GM10248 (cell line): ENCODE measurements at places on chromosomes 16 and 17.

DNA sequence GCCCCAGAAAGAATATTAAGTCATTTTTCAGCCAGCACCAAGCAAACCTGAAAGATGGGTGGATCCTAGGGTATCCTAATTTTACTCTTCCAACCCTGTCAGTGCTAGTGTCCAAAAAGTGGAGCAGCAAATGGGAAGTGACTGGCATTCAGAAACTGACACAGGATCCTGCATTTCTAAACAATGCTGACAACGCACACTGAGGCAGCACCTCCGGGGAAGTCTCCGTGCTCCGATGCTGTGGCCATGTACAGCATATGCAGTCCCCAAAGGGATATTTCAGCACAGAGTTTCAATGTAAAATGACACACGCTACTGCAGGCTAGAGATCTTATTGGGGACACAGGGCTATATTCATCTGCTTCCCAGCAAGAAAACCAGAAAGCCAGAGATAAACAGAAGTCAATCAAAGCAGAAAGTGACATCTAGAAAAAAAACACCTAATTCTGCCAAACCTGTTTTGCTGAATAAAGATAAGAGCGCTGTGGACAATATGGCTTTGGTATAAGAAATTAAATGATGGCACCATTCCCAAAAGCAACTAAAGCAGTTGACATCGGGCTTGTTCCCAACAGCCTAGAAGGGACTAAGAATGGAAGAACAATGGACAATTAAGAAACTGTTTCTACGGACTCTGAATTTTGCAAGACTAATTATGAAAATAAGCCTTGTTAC is 17.3 kb downstream of the XYLT1 start:
- no peak for DNase-seq

GRCh38 chr17:40348562-40349476 is 15.7 kb downstream of the GJD3 start:
- no peak for DNase-seq

DNA sequence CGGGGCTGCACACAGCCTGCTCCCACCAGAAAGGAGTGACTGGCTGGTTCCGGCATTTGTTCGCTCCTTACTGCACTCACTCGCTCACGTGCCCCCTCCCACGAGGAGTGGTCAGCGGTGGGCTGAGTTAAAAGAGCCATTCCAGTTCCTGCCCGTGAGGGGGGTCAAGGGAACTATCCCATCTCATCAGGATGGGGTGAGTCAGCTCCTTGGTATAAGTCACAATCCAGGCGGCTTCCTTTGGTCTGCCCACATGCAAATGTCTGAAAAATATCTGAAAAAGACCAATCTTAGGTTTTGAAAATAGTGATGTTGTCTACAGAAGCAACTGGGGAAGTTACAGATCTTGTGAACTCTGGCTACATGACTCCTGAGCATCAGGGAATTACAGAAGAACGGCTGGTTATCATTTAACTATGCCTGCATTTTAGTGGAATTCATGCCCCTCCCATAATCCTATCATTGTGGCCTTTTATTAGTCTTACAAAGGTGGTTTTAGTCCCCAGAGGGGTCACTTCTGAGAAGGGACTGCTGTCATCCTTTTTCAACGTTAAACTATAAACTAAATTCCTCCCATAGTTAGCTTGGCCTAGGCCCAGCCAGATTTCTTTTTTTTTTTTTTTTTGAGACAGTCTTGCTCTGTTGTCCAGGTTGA is 9.8 kb upstream of the TNFSF12 start:
- no peak for DNase-seq

DNA sequence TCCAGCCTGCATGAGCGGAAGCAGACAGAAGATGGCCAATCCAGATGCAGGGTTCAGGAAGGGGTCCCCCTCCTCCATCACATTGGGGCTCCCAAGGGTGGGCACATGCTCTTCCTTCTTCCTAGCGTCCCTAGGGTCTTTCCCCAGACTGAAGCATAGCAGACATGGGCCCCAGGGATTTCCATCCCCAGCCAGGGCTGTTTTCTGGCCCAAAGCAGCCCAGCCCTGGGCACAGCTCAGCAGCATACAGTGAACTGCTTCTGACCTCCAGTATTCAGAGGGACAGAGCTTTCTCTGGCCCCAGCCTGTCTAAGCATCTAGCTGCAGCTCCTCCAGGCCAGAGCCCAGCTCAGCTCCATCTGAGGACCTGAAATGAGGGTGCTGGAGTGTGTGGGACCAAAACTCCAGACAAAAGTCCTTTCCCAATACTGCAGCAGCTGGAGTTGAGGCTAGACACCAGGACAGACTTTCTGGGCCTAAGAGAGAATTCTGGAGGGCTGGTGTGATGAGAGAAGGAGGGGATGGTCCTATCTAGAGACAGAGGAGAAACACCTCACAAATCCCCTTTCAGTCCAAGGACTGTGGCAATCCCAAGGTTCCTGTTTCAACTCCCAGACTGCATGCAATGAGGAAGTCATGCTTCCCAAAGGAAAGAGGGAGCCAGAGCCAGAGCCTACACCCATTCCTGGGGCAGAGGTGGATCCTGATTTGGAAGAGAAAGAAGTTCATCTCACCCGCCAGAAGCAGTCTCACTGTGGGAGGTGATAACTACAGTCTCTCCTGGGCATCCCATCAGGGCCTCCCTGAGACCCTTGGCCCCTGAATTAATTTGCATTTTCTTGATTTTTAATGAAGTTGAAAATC is 4.5 kb upstream of the FOXN1 start:
- DNase-seq, result no peak

- no peak for DNase-seq
Measured at GRCh38 chr17:74053712-74054078, 149.8 kb upstream of the RPL38 start.

GRCh38 chr16:31888735-31889134 is 15.1 kb downstream of the ZNF267 start:
- DNase-seq, result no peak

- DNase-seq, result no peak
Measured at GRCh38 chr17:1989135-1989534, 36.0 kb downstream of the RTN4RL1 start.
